ENCODE measurements at places on chromosomes 3 and 15.

DNA sequence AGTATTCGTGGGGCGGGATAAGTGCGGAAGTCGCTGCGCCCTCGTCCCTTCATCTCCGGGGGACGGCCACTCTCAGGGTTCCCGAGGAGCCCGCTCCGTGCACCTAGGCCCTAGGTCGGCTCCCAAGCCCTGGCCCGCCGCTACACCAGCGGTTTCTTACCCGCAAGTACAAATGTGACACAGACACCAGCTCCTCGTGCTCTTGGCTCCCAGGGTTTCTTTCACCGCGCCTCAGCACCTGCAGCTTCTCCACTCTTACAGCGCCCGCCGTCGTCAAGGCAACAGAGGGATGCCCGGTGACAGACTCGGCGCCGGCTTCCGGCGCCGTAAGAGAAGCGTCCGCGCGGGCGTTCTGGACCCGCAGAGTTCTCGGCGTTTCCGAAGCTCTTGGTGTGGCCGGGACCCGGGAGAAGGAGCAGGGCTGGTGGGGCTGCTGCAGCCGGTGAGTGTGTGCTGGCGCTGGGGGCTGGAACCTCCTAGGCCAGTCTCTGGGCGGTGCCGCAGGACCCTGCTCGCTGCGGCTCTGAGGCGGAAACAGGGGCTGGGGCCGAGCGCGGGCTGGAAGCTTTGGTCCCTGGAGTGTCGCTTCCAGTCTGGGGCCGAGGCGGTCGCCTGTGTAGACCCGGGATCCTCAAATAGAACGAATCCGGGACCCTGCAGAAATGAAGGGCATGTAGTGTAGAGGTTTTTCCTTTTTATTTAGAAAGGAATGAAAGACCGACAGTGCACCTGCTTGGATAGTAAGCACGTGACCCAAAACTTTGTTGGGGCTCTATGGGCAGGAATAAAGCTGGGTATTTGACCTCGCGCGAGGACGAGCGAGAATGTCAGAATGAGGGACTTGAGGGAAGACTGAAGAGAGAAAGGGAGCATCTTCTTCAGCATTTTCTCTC is 155.4 kb upstream of the GOLGA6L4 start:
- H3K36me3 ChIP-seq: no peaks in the 10 kb centered on the region
- H3K27me3 ChIP-seq: peaks cover 94% of the 10 kb centered on the region
- peaks cover 15% of the 10 kb centered on the region for H3K4me1 ChIP-seq
- DNase-seq: peak; percentile 70
- peak overlapping the region; percentile 86 for H3K4me3 ChIP-seq
- no peak overlapping the region for H3K27ac ChIP-seq

DNA sequence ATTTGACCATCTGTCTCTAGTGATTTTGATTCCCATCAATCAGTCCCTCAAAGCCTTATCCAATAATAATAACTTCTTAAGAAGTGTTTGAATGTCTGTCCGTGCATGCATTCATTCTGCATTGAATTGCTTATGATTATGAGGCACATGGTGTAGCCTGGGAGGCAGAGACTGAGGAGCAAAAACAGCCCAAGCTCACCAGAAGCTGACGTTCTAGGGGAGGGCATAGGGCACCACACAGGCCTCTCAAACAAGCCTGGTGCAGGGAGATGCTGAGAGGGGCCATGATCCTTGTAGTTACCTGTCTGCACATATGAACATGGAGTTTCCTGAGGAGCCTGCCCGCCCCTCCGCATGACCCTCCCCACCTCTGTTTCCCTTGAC is 89.2 kb upstream of the POMGNT2 start:
- no peaks in the 10 kb centered on the region for H3K4me1 ChIP-seq

GRCh38 chr3:146637871-146638270 is 32.7 kb upstream of the PLSCR5 start:
- no peaks in the 10 kb centered on the region for H3K36me3 ChIP-seq
- H3K4me3 ChIP-seq: no peak overlapping the region
- H3K27me3 ChIP-seq: no peaks in the 10 kb centered on the region
- DNase-seq: no peak

DNA sequence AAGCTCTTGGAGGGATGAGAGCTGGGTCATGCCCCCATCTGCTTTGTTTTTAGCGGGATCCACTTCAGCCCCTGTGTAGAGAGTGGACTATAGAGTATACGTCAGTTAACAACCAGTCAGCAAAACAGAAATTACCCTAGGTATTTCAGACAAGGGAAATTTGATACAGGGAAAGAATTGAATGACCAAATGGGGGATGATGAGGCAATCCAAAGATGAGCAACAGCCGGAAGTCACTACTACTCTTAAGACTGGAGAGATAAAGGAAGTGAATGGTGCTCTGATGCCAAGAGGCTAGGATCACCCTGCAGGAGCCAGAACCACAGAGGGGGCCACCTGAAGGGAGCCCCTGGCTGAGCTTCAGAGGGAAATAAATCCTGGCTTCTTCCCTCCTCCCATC is 1.7 kb upstream of the GPR62 start:
- H3K36me3 ChIP-seq: peaks cover 5% of the 10 kb centered on the region
- peaks cover 8% of the 10 kb centered on the region for H3K27me3 ChIP-seq
- peak overlapping the region; percentile 15 for H3K4me3 ChIP-seq
- no peak for DNase-seq
- no peak overlapping the region for H3K27ac ChIP-seq

- H3K27ac ChIP-seq: no peak overlapping the region
- no peak for DNase-seq
- no peaks in the 10 kb centered on the region for H3K27me3 ChIP-seq
- no peak overlapping the region for H3K4me3 ChIP-seq
Observed at GRCh38 chr15:76648732-76649444, 256.3 kb downstream of the SCAPER start.

GRCh38 chr15:69384626-69385598 is 29.2 kb upstream of the KIF23 start:
- peaks cover 9% of the 10 kb centered on the region for H3K27me3 ChIP-seq
- H3K4me1 ChIP-seq: peaks cover 13% of the 10 kb centered on the region
- H3K36me3 ChIP-seq: no peaks in the 10 kb centered on the region
- H3K27ac ChIP-seq: no peak overlapping the region

DNA sequence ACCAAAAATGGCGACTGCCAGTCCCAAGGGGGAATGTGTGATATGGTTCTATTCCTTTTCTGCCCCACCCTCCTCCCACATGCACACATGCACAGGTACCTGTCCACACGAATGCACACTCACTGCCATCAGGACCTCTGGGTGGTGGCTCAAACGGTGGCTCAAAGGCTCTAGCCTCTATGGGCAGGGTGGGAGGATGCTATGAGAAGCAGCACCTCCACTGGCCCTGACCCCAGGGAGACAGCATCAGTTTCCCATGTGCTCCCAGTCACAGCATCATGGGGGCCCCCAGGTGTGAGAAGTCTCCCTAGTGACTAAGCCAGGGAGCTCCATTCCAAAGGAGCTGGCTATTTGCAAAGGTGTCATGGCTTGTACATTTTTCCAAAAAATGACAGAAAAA is 15.9 kb downstream of the SEMA3G start:
- peaks cover 19% of the 10 kb centered on the region for H3K27me3 ChIP-seq
- no peak for DNase-seq
- no peaks in the 10 kb centered on the region for H3K36me3 ChIP-seq

GRCh38 chr15:80920271-80920699 is 69.3 kb downstream of the MESD start:
- H3K4me1 ChIP-seq: peaks cover 18% of the 10 kb centered on the region
- no peak for DNase-seq
- H3K27me3 ChIP-seq: peaks cover 12% of the 10 kb centered on the region
- no peaks in the 10 kb centered on the region for H3K36me3 ChIP-seq

GRCh38 chr3:46517016-46517783 is 19.4 kb downstream of the RTP3 start:
- DNase-seq: no peak
- H3K4me3 ChIP-seq: no peak overlapping the region
- H3K36me3 ChIP-seq: no peaks in the 10 kb centered on the region
- no peak overlapping the region for H3K27ac ChIP-seq
- H3K27me3 ChIP-seq: peaks cover 2% of the 10 kb centered on the region
- peaks cover 4% of the 10 kb centered on the region for H3K4me1 ChIP-seq

DNA sequence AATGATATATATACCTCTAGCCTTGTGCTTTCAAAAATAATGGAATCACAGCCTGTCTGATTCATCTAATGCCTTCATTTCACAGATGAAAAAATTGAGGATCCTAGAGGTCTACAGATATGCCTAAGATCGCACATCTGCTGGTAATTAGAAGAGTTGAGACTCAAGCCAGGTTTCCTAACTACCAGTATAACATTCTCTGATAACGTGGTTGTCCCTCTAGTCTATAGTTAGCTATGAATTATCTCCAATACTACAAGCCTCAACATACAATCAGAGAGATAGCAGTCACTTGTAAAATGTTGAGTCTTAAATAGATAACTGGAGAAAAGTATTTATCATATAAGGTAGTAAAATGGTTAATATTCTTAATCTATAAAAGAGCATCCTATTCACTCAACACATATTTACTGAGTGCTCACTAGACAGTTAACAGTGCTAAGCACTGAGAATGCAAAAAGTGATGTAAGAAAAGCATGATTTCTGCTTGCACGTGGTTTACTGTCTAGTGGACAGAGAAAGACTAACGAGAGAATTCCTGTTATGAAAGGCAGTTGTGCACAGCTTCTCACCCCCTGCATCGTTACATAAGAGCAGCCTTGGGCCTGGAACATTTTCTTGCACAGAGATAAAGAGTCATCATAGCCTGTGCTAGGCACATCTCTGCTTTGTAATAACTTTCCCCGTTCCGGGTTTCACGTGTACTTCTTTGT is 4.9 kb upstream of the ENTPD3 start:
- no peak for DNase-seq
- no peak overlapping the region for H3K4me3 ChIP-seq
- H3K27me3 ChIP-seq: peaks cover 68% of the 10 kb centered on the region
- no peak overlapping the region for H3K27ac ChIP-seq

GRCh38 chr15:38608682-38609081 is 44.1 kb upstream of the RASGRP1 start:
- H3K27ac ChIP-seq: no peak overlapping the region
- peaks cover 3% of the 10 kb centered on the region for H3K27me3 ChIP-seq
- no peak for DNase-seq
- H3K4me1 ChIP-seq: peaks cover 53% of the 10 kb centered on the region

DNA sequence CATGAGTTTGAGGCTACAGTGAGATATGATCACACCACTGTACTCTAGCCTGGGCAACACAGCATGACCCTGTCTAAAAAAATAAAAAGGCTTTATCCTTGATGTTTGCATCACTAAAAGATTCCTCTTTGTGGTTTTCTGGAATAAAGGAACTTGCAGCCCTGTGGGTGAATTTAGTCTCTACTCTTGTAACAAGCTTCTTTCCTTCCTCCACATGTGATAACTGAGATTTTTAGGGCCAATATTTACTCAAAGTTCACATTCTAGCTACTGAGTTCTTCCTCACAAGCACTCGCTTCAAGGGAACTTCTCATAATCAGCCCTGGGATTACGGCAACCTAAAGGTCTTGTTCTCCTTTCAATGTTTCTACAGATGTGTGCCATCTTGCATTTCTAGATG is 24.6 kb downstream of the COMMD2 start:
- H3K27ac ChIP-seq: no peak overlapping the region
- H3K36me3 ChIP-seq: peaks cover 3% of the 10 kb centered on the region
- peaks cover 9% of the 10 kb centered on the region for H3K27me3 ChIP-seq
- no peaks in the 10 kb centered on the region for H3K4me1 ChIP-seq

- peaks cover 7% of the 10 kb centered on the region for H3K4me1 ChIP-seq
- no peak for DNase-seq
- H3K27me3 ChIP-seq: no peaks in the 10 kb centered on the region
- H3K27ac ChIP-seq: no peak overlapping the region
- no peak overlapping the region for H3K4me3 ChIP-seq
- peaks cover 76% of the 10 kb centered on the region for H3K36me3 ChIP-seq
Observed at GRCh38 chr3:142021127-142021526, 128.2 kb downstream of the TFDP2 start.

GRCh38 chr15:74983725-74984231 is 11.6 kb upstream of the SCAMP5 start:
- H3K27me3 ChIP-seq: peaks cover 40% of the 10 kb centered on the region
- H3K27ac ChIP-seq: no peak overlapping the region
- no peak for DNase-seq
- H3K4me3 ChIP-seq: no peak overlapping the region

DNA sequence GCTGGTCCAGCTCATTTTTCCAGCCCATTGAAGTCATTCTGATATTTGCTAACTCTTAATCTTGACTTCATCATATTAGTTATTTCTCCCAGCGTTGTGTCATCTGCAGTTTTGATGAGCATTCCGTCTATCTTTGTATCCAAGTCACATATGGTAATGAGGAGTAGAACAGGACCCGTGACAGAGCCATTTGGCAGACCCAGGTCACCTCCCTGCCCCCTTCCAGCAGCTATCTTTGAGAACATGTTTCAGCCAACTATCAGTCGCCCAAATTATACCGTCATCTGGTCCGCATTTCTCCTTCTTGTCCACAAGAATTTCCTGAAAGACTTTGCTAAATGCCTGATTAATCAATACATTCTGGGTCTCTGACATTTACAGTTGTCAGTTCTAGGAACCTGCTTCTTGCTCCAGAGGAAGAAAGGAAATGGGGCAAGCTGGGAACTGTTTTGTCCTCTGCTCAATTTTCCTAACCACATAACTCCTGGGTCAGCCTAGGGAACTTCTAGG is 347.1 kb upstream of the NR2E3 start:
- H3K4me3 ChIP-seq: no peak overlapping the region
- no peak for DNase-seq
- H3K36me3 ChIP-seq: peaks cover 17% of the 10 kb centered on the region

All from nephron progenitor cell (in vitro differentiated cells).